ENCODE measurements at places on chromosomes 11 and 22. TPM values are rescaled to one million over a fixed set of nuclear protein-coding genes. Genes with fewer than 3 reads are reported as not detected.
A peak's percentile ranks its signal among the peaks of the same experiment; 100 is the strongest.

BTG4 gene
- not detected for total RNA-seq

C11orf87 gene
- not detected for total RNA-seq

ACR gene
- total RNA-seq, result 4.9 TPM

OR51B4 gene
- not detected for total RNA-seq

MOV10L1 gene
- 35.4 TPM for total RNA-seq

KRTAP5-11 gene
- not detected for total RNA-seq

KCNQ1 gene
- total RNA-seq, result 0.09 TPM

MAPK8IP2 gene
- 0.37 TPM for total RNA-seq

KLHL35 gene
- total RNA-seq, result 1.2 TPM

- DNase-seq, result peak; percentile 51
Measured at GRCh38 chr11:69008737-69009440, 4.2 kb downstream of the MRGPRF start.

DNA sequence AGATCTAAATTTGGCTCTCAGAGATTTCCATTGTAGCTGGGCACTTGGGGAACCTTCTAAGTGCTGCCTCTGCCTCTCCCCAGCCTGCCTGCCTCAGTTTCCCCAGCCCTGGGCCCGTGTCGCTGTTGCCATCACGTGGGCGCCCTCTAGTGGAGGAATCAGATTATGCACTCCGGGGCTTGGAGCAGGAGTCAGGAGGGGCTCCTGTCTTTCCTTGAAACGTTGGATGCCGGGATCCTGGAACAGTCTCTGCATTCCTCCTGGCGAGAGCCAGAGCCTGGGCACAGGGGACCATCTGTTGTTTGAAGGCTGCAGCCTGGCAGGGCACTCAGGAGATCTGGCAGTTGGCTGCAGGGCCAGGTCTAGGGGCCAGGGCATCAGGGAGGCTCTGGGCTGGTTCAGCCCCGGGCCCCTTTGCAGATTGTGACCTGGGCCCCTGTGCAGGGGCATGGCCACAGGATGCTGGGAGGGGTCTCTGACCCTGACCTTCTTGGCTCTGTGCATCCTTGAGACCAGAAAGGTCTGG is 71.6 kb downstream of the LRP5 start:
- DNase-seq, result peak; percentile 41

DNA sequence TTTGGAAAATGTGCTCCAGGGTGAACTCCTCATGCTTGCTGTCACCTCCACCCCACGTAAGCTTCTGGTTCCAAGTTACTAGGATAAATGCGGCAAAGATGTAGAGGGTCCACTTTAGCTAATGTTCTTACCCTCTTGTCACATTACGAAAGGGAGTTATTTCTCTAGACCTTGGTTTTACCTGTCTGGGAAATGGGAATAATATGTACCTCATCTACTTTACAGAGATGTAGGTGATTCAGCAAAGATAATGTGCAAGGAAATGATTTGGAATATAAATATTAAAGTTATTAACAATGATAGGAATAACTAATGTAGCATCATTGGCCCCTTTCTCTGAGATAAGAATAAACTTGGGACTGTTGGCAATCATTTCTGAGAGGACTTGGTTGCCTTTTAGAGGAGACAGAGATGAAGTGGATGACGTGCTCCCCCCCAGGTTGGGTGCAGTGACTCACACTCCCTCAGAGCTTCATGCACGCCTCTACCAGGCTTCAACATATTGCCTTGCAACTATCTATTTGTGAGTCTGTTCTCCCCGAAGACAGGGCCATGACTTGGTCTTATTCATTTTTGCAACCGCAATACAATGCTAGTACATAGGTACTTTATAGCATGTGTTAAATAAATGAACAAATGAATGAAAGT is 97.1 kb downstream of the ME3 start:
- no peak for DNase-seq

DNA sequence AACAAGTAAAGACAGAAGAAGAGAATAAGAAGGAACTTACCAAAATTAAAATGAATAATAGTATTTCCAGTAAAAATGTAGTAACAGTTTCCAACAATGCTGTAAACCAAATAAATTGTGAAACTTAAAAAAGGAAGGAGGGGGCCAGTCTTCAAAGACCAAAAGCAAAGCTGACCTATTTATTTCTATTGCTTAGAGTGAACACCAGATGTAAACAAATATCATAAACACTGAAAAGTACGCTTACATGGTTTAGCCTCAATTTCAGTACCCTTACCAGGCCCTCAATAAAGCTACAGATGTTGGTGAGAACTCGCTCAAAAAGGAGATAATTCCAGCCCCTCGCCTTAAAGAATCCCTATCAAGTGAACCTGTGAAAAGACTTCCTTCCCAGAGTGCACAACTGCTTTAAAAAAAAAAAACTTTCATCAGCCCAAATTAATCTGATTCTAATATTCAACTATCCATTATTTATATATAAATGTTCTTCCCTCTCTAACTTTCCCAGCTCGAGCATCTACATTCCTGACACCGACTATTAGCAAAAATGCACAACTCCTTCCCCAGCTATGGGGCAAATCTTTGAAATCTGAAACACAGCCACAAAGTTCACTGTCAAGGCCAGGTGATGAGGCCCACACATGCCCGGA is 2.4 kb downstream of the PHF21A start:
- DNase-seq, result no peak

- no peak for DNase-seq
Measured at GRCh38 chr11:113618360-113618759, 87.7 kb downstream of the TMPRSS5 start.

DNA sequence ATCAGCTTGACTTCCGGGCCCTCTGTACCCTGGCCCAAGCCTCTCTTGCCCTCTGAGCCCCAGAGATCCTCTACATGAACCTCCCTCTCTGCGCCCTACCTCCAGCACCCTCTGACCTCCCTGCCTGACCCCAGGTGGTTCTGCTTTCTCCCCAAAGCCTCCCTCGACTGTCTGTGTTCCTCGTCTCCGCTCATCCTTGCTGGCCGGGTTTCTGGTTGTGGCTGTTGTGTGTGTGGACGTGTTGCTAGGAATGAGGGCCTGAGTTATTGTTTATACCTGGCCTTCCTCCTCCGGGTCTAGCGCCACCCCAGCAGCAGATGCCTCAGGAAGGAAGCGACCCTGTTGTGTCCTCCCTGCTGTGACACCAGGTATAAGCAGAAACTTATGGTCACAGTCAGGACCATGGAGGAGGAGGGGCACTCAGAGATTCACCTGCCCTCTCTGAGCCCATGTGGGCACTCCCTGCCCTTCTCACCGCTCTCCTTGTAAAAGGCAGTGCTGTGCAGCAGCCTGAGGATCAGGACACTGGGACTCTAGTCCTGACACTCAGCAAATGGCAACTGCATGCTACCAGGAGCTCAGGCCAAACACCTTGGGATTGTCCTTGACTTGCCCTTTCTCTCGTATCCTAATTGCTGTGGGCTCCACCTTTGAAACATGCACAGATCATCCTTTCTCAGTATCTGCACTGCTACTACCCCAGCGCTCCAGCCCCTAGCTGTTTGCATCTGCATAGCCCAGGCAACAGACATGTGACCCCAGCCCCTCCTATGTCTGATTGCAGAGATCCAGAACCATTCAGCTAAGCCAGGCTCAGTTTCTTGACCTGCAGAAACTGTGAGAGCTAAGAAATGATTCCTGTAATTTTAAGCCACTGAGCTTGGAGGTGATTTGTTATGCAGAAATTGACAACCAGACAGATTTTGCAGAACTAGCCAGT is 140.1 kb downstream of the ST3GAL4 start:
- no peak for DNase-seq

DNA sequence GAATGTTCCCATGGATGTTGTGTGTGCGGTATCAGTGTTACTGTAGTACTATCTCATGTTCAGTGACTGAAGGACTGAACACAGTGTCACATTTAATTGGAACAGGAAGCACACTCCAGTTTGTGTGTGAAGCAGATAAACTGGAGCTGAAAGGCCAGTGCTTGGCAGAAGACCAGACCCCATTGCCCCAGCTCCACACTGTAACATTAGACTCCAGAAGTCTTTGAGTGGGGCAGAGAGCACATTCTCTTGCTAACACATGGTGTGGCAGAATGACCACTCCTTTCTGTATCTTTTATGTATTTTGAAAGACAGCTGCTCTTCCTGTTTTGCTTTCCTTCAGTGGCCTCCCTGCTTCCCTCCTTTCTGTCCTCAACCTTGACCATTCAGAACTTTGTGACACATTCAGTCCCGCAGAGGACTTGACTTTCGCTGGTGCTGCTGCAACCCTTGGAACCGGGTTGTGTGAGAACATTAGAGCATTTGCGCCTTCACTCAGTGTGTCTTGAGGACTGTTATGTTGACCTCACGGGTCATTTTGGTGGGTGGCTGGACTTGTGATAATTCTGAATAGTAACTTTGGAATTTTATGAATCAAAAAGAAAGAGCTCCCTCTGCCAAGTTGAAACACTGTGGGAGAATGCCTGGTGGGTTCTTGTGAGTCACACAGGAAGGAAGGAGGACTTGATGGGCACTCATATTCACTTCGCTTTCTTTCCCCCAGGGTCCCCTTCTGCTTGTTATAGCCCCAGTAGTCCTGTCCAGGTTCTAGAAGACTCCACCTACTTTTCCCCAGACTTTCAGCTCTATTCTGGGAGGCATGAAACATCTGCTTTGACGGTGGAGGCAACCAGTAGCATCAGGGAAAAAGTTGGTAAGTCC is 26.4 kb downstream of the AMOTL1 start:
- DNase-seq, result peak; percentile 93

DNA sequence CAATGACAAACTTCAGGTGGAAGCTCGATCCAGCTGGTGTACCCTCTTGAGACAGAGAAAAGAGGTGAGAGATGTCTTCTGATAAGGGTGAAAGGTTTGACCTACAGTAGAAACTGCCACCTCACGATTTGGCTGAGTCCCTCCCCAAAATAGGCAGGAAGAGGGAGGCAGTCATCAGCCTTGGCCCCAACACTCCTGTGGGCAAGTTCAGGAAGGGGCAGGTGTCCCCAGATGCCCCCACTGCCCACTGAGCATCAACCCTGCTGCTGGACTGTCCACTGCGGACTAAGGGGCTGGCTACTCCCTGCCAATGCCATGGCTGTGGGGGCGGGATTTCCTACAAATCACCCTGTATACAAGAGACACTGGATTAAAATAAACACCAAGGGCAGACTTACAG is 441.4 kb downstream of the BUD13 start:
- no peak for DNase-seq

- no peak for DNase-seq
Measured at GRCh38 chr11:19218786-19219460, 17.1 kb upstream of the CSRP3 start.

GRCh38 chr11:27328614-27329013 is 34.4 kb downstream of the CCDC34 start:
- no peak for DNase-seq

DNA sequence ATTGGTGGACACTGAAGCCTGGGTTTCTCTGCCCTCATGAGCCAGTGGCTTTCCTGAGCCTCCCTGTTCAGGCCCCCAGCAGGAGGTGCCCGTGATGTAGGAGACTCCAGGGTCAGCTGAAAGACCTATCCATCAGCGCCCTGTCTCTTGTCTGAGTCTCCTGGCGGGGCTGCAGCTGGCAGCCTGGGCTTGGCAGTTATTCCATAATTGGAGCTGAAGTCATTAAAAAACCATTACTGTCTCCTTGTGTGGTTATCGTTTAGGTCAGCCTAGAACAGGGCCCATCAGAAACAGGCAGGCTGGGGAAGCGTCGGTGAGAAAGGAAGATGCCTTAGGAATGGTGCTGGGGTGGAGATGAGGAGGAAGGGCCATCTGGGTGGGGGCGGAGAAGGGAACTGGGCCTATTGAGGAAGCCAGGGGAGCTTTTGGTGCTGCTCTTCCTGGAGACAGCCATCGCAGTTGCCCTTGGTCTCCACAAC is 5.0 kb downstream of the TUB start:
- no peak for DNase-seq

DNA sequence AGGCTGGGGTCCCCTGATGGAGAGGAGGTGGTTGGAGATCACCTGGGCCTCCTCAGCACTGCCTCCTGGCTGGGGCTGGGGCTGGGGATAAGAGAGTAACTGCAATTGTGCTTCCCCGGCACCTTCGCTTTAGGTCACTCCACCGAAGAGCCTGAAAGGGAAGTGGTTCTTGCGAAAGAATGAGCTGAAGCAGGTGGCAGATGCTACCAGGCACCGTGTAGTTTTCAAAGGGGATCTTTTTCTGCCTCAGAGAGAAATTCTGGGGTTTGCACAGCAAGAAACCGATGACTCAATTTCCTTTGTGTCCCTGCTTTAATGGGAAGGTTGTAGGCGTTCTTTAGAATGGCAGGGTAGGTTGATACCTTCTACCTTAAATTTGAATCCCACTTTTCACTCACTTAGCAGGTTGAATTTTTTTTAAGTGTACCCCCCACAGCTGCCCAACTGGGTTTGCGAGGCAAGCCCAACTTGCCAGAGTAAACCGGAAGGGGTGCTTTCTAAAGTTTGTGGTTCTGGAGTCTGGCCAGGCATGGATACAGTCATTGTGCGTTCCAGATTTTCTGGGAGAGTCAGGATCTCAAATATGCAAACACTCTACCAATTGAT is 5.3 kb downstream of the CD44 start:
- no peak for DNase-seq

GRCh38 chr11:35792846-35793192 is 130.2 kb downstream of the TRIM44 start:
- DNase-seq, result no peak

DNA sequence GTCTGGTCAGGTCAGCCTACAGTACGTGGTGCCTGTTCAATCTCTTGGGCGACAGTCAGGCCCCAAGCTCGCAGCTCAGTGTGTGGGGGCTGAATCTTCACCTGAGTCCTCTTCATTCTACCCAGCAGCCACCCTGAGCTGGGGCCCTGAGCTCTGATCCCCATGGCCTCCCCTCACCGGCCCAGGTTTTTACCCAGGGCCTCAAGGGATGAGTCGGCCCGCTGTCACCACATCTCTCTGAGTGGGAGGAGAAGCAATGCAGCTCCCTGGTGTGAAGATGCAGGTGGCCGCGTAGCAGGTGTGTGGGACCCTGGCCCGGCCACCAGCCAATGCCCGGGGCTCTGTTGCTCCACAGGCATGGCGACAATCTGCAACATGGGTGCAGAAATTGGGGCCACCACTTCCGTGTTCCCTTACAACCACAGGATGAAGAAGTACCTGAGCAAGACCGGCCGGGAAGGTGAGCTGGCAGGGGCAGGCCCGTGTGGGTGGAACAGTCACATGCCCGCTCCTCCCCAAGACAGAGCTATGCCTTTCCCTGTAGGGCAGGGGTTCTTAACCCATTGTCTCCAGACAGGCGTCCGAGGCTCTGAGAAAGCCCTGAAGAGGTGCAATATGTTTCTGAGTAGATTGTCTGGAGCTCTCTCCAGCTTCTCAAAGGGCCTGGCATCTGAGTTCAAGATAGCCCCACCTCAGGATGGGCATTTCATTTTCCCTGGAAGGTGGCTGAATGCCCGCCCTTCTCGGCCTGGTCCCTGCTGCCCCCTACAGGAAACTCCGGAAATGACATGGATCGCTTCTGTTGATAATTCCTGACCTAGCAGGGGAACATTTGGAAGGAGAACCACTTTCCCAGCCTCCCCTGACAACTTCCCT is 26.9 kb downstream of the POLR3H start:
- peak; percentile 64 for DNase-seq

Data from endothelial cell of umbilical vein (primary cell).